AG04450 (cell line): ENCODE measurements at places on chromosomes 4 and X. TPM values are rescaled to one million over a fixed set of nuclear protein-coding genes. Genes with fewer than 3 reads are reported as not detected.

Gene NAA11
- not detected in 2 replicates for polyA plus RNA-seq

Gene TMEM35A
- 54.9 and 58.6 TPM in 2 replicates for polyA plus RNA-seq

Gene PPP2R2C
- polyA plus RNA-seq = 0.07 TPM in 1 of 2 replicates, not detected in the other

Gene IL2
- not detected in 2 replicates for polyA plus RNA-seq

Gene KCTD8
- 0.05 TPM in 1 of 2 replicates, not detected in the other for polyA plus RNA-seq

Gene SLC10A7
- polyA plus RNA-seq = 8.9 and 13.8 TPM in 2 replicates

Gene CC2D2A
- polyA plus RNA-seq = 33.8 and 40.7 TPM in 2 replicates

Gene PCDH19
- polyA plus RNA-seq = 0.01 and 0.02 TPM in 2 replicates

Gene STATH
- not detected in 2 replicates for polyA plus RNA-seq

Gene BRCC3
- 18.7 and 23.0 TPM in 2 replicates for polyA plus RNA-seq

Gene TSPAN7
- polyA plus RNA-seq = 0.07 TPM in 1 of 2 replicates, not detected in the other

- DNase-seq = no peak
Measured at GRCh38 chr4:8817096-8817812, 54.4 kb downstream of the HMX1 start.

DNA sequence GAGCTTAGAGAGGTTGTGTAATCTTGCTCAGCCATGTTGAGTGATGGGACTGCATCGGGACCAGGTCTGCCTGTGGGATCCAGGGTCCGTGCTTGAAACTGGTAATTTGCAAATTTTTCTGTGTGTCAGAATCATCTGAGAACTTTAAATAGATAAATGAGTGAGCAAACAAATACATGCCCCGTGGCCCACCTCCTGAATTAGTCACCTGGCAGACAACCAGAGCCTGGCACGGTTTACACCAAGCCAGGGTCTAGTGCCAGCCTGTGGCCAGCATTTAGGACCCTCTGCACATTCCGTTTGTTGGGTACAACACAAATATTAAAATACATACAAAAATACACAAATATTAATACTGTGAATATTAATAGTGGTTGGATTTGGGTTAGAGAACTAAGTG is 90.6 kb upstream of the STOX2 start:
- DNase-seq = no peak

DNA sequence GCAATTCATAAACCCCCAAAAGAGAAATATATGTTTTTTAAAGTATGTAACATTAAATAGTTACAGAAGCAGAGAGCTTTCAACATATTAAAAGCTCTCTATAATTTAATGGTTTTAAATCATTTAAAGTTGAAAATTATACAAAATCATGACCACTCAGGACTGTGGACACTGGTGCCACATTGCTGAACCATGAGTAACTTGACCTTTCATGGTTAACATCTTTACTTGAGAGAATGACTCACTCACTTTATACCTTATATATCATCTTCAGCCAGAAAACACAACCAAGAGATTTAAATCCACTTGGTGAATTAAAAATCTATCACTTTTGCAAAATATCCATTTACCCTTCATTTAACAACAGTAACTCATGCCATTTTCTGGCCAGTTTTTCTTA is 584.3 kb upstream of the SMIM31 start:
- DNase-seq = no peak

- no peak for DNase-seq
Measured at GRCh38 chrX:5916945-5917344, 311.7 kb downstream of the NLGN4X start.

DNA sequence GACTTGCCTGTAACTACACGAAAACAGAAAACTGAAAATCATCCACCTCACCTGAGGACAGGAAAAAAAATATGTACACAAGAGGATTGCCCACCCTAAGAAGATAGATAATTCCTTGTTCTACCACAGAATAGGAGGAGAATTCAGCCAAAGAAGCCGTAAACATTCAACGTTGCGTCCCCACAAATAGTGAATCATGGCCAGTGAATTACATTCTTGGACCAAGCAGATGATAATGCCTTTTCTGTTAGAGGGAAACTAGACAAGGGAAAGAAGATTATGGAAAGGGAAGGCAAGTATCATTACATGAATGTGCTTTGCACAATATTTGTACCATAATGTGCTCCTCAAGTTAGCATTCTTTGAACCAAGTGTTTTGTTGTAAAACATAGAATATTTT is 95.5 kb upstream of the C1QTNF7 start:
- no peak for DNase-seq

GRCh38 chr4:16524911-16525554 is 298.8 kb upstream of the TAPT1 start:
- peak; percentile 76 for DNase-seq

GRCh38 chrX:53288189-53288588 is 6.8 kb upstream of the IQSEC2 start:
- no peak for DNase-seq

- DNase-seq = no peak
Measured at GRCh38 chrX:107628662-107629539, 591 bp downstream of the PRPS1 start.

- no peak for DNase-seq
Measured at GRCh38 chr4:122701965-122702364, 30.5 kb upstream of the BBS12 start.

DNA sequence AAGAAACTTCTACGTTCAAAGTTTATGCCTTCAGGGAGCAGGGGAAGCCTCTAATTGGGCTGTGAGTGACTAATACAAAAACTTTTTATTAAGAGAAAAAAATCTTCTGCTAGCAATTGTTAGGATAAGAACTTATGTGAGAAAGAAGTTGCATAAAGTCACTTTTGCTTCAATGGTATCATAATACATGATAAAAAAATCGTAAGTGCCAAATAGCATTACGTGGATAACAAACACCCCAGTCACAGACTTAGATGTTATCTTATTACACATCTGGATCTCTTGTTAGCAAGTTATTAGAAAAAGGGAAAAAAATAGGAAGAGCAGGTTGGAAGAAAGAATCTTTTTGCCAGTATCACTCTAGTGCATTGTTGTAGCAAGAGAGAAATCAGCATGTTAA is 4.2 kb upstream of the NDST4 start:
- no peak for DNase-seq

GRCh38 chr4:105979506-105979905 is 84.2 kb downstream of the NPNT start:
- DNase-seq = no peak

GRCh38 chrX:45602151-45602550 is 401.5 kb upstream of the DIPK2B start:
- DNase-seq = no peak

- DNase-seq = no peak
Measured at GRCh38 chr4:85869181-85869580, 394.2 kb downstream of the ARHGAP24 start.
